ENCODE measurements at places on chromosomes 16 and 17.

DNA sequence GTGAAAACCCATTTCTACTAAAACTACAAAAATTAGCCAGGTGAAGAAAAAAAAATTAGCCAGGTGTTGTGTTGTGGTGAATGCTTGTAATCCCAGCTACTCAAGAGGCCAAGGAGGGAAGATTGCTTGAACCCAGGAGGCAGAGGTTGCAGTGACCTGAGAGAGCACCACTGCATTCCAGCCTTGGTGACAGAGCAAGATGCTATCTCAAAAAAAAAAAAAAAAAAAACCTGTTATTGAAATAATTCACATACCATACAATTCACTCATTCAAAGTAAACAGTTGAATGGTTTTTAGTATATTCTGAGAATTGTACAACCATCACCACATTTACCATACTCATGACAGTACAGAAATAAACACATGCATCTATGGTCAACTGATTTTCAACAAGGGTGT is 31.0 kb downstream of the ZNRF1 start:
- H3K4me1 ChIP-seq: peaks cover 37% of the 10 kb centered on the region
- DNase-seq: no peak
- no peaks in the 10 kb centered on the region for H3K27me3 ChIP-seq
- H3K4me3 ChIP-seq: no peak overlapping the region

DNA sequence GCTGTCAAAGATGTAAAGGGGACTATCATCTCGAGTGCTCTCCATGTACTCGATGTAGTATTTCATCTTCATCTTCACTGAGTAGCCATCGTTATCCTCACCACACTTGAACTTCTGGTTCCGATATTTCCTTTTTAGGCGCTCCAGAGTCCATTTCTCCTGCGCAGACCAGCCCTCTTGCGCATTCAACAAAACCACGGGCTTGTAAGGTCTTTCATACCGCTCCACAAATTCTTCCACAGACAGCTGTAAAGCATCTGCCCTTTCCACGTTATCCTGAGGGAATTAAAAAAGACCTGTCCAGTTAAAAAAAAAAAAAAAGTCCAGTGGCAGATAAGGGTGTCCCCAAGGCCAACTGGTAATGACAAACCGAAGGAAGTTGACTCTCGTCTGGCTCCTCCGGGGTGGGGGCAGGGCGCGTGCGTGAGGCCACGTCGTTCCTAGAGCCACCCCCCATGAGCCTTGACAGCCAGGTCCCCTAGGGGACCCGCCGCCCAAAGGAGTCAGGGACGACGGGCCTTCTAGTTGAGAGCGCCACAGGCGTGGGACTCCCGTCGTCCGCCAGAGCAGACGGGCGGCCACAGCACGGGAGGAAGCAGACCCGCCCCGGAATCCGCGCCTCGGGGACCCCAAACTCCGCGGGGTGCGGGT is 701 bp downstream of the JMJD6 start:
- H3K27me3 ChIP-seq: no peaks in the 10 kb centered on the region
- peaks cover 54% of the 10 kb centered on the region for H3K4me1 ChIP-seq
- H3K4me3 ChIP-seq: peak overlapping the region; percentile 93

DNA sequence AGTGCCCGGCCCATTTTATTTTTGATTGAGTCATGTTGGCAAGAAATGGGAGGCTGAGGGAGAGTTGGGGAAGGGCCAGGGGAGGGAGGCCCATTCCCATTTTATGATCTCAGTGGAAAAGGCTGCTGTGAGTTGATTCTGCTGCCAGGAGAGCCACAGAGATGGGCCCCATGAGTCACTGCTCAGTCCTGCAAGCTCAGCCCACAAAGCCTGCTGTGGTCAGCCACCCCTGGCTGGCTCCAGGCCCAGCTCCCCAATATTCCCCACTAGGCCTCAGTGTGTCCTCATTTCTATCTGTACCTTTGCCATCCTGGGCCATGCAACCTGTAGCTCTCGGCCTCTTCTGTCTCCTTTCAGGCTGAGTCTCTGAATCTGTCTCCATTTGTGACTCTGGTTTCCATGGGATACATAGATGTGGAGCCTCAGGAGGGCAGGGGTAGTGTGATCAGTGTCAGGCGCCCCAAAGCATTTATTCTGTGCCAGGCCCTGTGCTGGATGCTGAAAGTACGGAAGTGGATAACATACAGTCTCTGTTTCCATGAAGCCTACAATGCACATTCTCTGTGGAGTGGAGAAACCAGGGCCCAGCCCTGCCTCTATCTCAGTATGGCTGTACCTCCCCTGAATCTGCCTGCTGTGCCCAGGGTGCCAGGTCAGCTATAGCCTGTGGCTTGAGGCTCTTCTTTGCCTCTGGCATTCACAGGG is 1.9 kb upstream of the PLEKHG4 start:
- H3K27ac ChIP-seq: peak overlapping the region; percentile 73
- H3K36me3 ChIP-seq: peaks cover 14% of the 10 kb centered on the region
- H3K4me1 ChIP-seq: peaks cover 24% of the 10 kb centered on the region
- DNase-seq: no peak

- peaks cover 10% of the 10 kb centered on the region for H3K27me3 ChIP-seq
- H3K4me3 ChIP-seq: no peak overlapping the region
- peak; percentile 48 for DNase-seq
Measured at GRCh38 chr17:41547378-41547841, 19.3 kb upstream of the KRT19 start.

- peaks cover 43% of the 10 kb centered on the region for H3K36me3 ChIP-seq
- H3K4me1 ChIP-seq: peaks cover 16% of the 10 kb centered on the region
Measured at GRCh38 chr17:75266316-75267152, 4.5 kb downstream of the MIF4GD start.

GRCh38 chr16:29784901-29785500 is 5.5 kb upstream of the KIF22 start:
- no peak overlapping the region for H3K27ac ChIP-seq
- H3K4me1 ChIP-seq: peaks cover 18% of the 10 kb centered on the region
- DNase-seq: peak; percentile 88
- no peaks in the 10 kb centered on the region for H3K36me3 ChIP-seq
- H3K4me3 ChIP-seq: peak overlapping the region; percentile 20

GRCh38 chr16:87305505-87306391 is 11.4 kb downstream of the C16orf95 start:
- H3K27ac ChIP-seq: no peak overlapping the region
- H3K36me3 ChIP-seq: no peaks in the 10 kb centered on the region
- no peaks in the 10 kb centered on the region for H3K4me1 ChIP-seq
- H3K27me3 ChIP-seq: peaks cover 3% of the 10 kb centered on the region
- DNase-seq: no peak

GRCh38 chr17:39591958-39592954 is 15.5 kb downstream of the NEUROD2 start:
- peak; percentile 90 for DNase-seq
- H3K36me3 ChIP-seq: no peaks in the 10 kb centered on the region
- peaks cover 11% of the 10 kb centered on the region for H3K4me1 ChIP-seq
- H3K4me3 ChIP-seq: no peak overlapping the region
- no peak overlapping the region for H3K27ac ChIP-seq

- DNase-seq: no peak
- no peaks in the 10 kb centered on the region for H3K4me1 ChIP-seq
- peaks cover 7% of the 10 kb centered on the region for H3K27me3 ChIP-seq
Measured at GRCh38 chr17:47762728-47763127, 29.7 kb downstream of the TBX21 start.

DNA sequence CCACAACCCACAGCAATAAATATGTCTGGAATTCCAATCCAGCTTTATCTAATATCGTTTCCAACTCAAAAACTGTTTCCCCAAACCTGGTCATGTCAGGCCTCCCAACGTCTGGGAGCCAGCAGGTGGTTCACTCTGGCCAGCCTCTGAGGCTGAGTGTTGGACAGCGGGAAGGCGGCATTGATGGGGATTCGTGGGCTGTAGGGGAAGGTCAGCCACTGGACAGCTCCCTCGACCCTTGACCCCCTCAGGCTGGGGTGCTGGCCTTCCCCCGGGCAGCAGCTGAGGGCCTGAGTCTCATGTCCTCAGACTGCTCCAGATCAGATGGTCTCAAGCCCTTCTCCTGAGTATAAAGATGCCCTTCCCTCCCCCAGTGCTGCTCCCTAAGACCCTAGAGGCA is 50.2 kb downstream of the SDK2 start:
- no peak overlapping the region for H3K27ac ChIP-seq
- no peaks in the 10 kb centered on the region for H3K27me3 ChIP-seq
- H3K4me3 ChIP-seq: no peak overlapping the region
- no peaks in the 10 kb centered on the region for H3K36me3 ChIP-seq
- peaks cover 17% of the 10 kb centered on the region for H3K4me1 ChIP-seq

All from stomach (tissue), 19 donors.